Activated T-helper 2 cell treated with anti-CD3 and anti-CD28 coated beads, Interferon-gamma antibody, Interleukin-2, Interleukin-4, amounts not matched to agents 10 μg/mL and 5 μg/mL and 100 μg/mL, durations not matched to agents 14 hours and 24 hours and 36 hours (primary cell): ENCODE measurements at places on chromosomes 5 and 9. TPM values are rescaled to one million over a fixed set of nuclear protein-coding genes. Genes with fewer than 3 reads are reported as not detected.
A peak's percentile ranks its signal among the peaks of the same experiment; 100 is the strongest.

PRLR gene
- total RNA-seq: not detected in 2 replicates

PCDHGA5 gene
- total RNA-seq: 0.43 and 0.51 TPM in 2 replicates

- no peak overlapping the region for H3K27ac ChIP-seq
- peaks cover 15% of the 10 kb centered on the region for H3K27me3 ChIP-seq
- no peak overlapping the region for H3K4me3 ChIP-seq
- no peaks in the 10 kb centered on the region for H3K36me3 ChIP-seq
- peaks cover 14% of the 10 kb centered on the region for H3K4me1 ChIP-seq
- no peak for DNase-seq
Observed at GRCh38 chr5:127320032-127320965, 29.7 kb downstream of the MEGF10 start.

GRCh38 chr5:112418659-112419163 is 366 bp downstream of the EPB41L4A start:
- peaks cover 11% of the 10 kb centered on the region for H3K4me1 ChIP-seq
- DNase-seq: no peak
- H3K36me3 ChIP-seq: no peaks in the 10 kb centered on the region
- no peak overlapping the region for H3K27ac ChIP-seq

- peaks cover 72% of the 10 kb centered on the region for H3K4me1 ChIP-seq
- H3K4me3 ChIP-seq: peak overlapping the region; percentile 81
- no peaks in the 10 kb centered on the region for H3K27me3 ChIP-seq
- peak; percentile 72 for DNase-seq
- H3K27ac ChIP-seq: peak overlapping the region; percentile 77
- peaks cover 51% of the 10 kb centered on the region for H3K36me3 ChIP-seq
Observed at GRCh38 chr9:131398204-131398603, 4.3 kb downstream of the PRRC2B start.

GRCh38 chr5:157245476-157245875 is 20.4 kb upstream of the CYFIP2 start:
- peaks cover 59% of the 10 kb centered on the region for H3K4me1 ChIP-seq
- no peaks in the 10 kb centered on the region for H3K27me3 ChIP-seq
- H3K36me3 ChIP-seq: peaks cover 100% of the 10 kb centered on the region
- peak overlapping the region; percentile 60 for H3K27ac ChIP-seq
- DNase-seq: no peak

- no peak for DNase-seq
- no peak overlapping the region for H3K4me3 ChIP-seq
- H3K36me3 ChIP-seq: peaks cover 64% of the 10 kb centered on the region
- no peaks in the 10 kb centered on the region for H3K4me1 ChIP-seq
- H3K27me3 ChIP-seq: no peaks in the 10 kb centered on the region
Observed at GRCh38 chr9:133103183-133103986, 17.7 kb downstream of the RALGDS start.

DNA sequence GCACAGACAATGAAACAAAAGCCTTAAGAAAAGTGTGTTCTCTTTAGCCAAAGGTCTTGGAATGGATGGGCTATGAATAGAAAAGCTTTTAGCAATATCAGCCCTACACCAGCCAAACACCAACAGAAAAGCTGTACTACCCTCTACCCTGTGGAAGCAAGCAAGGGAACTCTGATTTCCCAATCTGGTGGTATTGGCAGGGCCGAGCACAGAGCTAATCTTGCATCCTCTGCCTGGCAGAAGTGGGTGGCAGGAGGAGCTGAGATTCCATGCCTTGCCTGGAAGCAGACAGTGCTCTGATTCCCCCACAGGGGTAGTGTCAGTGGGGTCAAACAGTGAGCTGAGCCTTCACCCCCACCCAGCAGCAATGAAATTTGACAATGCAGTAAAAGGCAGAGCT is 29.6 kb upstream of the ZNF782 start:
- no peak overlapping the region for H3K4me3 ChIP-seq
- no peak for DNase-seq
- H3K4me1 ChIP-seq: peaks cover 7% of the 10 kb centered on the region
- H3K36me3 ChIP-seq: peaks cover 12% of the 10 kb centered on the region
- no peak overlapping the region for H3K27ac ChIP-seq
- H3K27me3 ChIP-seq: peaks cover 4% of the 10 kb centered on the region

DNA sequence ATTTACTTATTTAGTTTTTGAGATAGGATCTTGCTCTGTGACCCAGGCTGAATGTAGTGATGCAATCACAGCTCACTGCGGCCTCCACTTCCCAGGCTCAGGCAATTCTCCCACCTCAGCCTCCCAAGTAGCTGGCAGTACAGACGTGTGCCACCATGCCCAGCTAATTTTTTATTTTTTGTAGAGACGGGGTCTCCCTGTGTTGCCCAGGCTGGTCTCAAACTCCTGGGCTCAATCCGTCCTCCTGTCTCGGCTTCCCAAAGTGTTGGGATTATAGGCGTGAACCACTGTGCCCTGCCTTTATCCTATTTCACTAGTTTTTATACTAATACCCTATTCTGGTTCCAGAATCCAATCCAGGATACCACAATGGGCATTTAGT is 6.8 kb downstream of the RPS14 start:
- no peak overlapping the region for H3K27ac ChIP-seq
- no peak overlapping the region for H3K4me3 ChIP-seq
- H3K4me1 ChIP-seq: peaks cover 14% of the 10 kb centered on the region
- no peak for DNase-seq
- peaks cover 57% of the 10 kb centered on the region for H3K36me3 ChIP-seq

- no peak overlapping the region for H3K4me3 ChIP-seq
- no peak for DNase-seq
- H3K27me3 ChIP-seq: no peaks in the 10 kb centered on the region
- peaks cover 8% of the 10 kb centered on the region for H3K4me1 ChIP-seq
- no peak overlapping the region for H3K27ac ChIP-seq
Observed at GRCh38 chr9:121292801-121293241, 24.9 kb downstream of the GSN start.
